ENCODE measurements at places on chromosomes 2 and 18.

GRCh38 chr2:158174956-158175355 lies 73.3 kb downstream of the UPP2 start:
- no peak for DNase-seq

- DNase-seq, result no peak
These were observed 40.4 kb downstream of the CHST9 start for GRCh38 chr18:27144672-27145071.

GRCh38 chr18:77879829-77880228 lies 630.2 kb downstream of the GALR1 start:
- DNase-seq, result no peak

DNA sequence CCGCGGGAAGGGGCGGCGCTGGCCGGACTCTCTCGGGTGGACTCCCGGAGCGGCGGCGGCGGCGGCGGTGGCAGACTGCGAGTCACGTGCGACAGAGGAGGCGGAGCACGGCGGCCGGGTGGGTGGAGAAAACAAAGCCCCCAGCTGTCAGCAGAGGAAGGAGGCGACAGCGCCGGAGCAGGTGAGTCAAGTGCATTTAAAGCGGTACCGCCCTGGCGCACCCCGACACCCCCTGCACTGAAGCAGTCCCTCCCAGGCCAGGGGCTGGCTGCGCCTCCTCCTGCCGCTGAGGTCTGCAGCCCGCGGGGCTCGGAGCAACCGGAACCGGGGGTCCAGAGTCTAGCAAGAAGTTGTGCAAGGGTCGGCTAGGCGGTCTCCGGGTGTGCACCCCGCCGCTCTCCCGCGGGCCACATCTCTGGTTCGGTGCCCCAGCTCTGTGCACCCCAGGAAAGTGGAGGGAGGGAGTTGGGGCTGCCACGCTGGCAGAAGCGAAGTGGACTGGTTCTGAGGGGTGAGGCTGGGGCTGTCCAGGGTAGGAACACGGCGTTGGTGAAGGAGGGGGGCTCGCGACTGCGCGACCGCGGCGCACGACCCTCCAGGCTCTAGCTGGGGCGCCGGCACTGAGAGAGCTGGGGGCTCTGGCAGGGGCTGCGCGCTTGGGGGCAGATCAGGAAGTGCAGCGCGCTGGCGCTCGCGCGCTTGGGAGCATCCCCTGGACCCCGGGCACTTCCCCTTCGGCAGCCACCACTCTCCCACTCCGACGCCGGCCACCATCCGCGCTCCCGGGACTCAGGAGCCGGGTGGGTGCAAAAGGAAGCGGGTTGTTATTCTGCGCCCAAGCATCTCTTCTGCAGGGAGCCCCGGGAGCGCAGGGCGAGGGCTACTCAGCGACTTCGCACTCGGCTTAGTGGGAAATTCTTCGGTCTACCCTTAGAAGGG lies 64.0 kb upstream of the MAPRE2 start:
- peak; percentile 83 for DNase-seq

GRCh38 chr2:110991911-110992310 lies 128.8 kb upstream of the BCL2L11 start:
- peak; percentile 85 for DNase-seq

DNA sequence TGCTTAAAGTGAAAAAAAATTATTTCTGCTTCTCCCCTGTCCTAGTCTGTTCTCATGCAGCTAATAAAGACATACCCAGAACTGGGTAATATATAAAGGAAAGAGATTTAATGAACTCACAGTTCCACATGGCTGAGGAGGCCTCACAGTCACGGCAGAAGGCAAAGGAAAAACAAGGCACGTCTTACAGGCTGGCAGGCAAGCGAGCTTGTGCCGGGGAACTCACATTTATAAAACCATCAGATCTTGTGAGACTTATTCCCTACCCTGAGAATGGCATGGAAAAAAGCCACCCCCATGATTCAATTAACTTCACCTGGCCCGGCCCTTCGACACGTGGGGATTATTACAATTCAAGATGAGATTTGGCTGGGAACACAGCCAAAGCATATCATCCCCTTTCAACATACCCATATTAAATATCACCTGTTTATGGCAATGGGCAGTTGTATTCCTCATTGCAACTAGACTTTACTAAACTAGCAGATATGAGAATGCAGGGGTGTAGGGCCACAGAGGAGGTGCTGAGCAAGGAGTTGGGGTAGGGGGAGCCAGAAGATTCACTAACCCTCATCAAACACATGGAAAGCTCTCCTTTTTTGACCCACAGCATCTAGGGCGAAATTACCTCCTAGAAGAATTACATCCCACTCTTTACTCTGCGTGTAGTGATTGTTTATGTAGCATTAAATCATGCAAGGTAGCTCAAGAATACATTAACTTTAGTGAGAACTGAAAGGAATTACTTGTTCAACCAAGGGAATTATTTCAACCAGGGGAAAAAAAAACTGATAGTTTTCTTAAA lies 183.3 kb upstream of the DOK6 start:
- DNase-seq, result peak; percentile 46

DNA sequence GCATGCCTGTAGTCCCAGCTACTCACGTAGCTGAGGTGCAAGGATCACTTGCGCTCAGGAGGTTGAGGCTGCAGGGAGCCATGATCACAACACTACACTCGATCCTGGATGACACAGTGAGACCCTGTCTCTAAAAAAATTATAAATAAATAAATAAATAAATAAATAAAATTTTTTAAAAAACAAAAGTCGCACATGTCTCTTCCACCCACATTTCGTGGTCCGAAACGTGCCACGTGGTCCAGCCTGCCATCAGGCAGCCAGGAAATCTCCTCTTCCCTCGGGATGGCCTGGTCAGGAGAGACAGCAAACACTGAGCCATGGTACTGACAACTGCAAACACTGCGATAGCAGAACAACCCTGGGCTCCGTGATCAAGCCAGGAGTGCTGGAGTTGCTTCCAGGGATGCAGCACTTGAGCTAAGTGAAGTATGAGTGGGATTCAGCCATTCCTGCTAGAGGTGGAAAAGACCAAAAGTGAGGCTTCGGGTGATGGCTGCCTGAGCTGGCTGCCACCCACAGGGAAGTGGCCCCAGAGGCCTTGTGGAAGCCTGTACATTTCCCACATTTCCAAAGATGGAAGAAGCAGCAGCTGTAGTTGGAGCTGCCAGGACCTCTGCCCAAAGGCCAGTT lies 193.1 kb downstream of the SMAD2 start:
- DNase-seq, result no peak

- DNase-seq, result no peak
These were observed 12.6 kb downstream of the C18orf63 start for GRCh38 chr18:74328206-74328605.

GRCh38 chr18:79528846-79529245 lies 133.1 kb downstream of the NFATC1 start:
- DNase-seq, result peak; percentile 74

- no peak for DNase-seq
These were observed 97.6 kb downstream of the MYCN start for GRCh38 chr2:16037808-16038457.

- DNase-seq, result no peak
These were observed 262.8 kb upstream of the PARD3B start for GRCh38 chr2:204282525-204282924.

DNA sequence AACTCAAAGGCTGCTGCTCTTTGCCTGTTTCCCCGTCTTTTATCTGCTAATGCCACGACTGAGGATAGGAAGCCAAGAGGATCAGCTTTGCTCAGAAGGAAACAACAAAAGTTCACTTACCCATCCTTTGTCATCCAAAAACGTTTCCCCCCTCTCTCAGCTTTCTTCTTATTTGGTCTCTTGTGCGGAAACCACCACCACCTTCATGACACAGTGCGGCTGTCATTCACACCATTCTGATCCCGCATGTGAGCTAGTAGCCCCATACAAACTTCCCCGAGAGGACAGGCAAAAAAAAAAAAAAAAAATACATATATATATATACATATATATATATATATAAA lies 656 bp downstream of the LRRTM4 start:
- no peak for DNase-seq

DNA sequence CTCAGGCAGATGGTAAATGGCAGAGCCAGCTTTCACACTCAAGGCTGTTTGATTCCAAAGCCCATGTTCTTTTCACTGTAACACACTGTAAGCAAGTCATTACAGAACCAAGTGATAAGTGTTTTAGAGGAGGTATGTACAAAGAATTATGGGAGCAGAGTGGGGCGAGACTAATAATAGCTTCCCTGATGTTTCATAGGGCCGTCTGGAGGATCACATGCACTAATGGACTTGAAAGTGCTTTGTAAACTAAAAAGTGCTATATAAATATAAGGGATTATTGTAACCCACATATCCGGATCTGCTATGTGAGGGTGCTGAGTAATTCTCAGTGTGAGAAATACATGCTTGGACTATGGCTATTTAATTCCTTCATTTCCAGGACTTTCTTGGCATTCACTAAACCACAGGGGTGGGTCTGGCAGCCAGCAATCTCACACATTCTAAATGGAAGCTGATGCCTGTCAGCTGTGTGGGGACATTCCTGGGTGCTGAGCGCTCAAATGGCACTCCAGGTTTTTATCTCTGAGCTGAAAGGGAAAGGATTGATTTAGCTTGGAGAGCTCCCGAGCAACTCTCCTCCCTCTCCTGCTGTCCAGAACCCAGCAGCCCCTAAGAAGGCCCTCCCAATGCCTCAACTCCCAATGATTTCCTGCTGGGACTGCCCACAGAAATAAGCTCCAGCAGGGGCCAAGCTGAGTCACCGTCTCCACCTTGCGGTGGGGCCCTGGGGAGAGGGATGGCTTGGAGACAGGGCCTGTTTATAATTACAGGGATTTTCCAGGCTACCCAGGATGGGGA lies 222.8 kb downstream of the SOX11 start:
- peak; percentile 75 for DNase-seq

DNA sequence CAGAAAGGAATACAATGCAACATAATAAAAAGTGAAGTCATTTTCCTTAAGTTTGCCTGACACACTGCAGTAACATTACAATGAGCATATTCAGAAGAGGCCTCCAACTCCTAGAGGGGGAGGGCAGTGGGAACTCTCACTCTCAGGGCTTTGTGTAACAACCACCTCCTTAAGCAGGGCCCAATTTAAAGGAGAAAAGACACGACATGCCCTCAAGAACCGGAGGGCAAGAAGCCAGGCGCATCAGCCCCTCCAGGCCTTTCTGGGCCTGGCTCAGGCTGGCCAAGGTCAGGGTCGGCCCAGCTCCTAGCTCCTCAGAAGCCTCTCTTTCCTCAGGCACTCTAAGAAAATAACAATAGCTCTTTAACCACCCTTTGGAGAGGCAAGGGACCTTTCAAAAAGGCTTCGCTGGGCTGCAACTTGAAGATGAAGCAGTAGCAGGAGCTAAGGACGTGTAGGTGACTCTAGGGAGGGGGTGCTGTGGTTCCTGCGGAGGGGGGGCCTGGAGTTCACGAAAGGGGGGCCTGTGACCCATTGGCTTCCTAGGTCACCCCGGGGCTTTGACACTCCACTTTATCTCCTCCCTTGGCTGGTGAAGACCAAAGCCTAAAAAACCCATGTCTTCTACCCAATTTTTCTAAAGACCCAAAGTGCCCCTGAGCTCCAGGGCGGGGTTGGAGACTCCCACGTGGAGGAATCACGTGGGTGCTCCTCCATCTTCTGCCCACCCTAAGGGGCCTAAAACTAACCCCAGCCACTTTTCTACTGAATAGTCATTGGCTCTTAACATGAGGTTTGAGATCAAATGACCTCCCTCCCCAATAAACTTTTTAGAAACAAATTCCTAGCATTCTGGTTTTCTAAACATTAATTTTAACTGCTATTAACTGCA lies 13.3 kb downstream of the SERTAD2 start:
- DNase-seq, result no peak

GRCh38 chr2:174686430-174686829 lies 77.8 kb downstream of the CHRNA1 start:
- DNase-seq, result no peak

- no peak for DNase-seq
These were observed 56.3 kb upstream of the HPCAL1 start for GRCh38 chr2:10246370-10246769.

DNA sequence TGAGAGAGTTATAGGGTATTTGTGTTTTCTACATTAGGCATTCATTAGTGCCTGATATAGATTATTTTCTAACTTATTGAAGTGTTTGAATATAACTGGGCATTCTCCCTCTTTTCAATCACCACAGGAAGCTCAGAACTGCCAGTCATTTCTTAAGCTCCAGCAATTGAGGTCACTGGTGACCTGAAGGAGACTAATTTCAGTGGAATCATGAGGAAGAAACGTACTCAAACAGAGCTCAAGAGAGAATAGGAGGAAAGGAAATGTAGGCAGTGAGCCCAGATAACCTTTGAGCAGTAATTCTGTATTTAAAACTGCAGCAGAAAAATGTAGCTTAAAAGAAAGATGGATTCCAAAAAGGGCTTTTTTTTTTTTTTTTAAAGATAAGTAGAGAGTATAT lies 1035.5 kb downstream of the SOCS6 start:
- DNase-seq, result no peak

GRCh38 chr2:238370823-238371372 lies 50.6 kb downstream of the TRAF3IP1 start:
- DNase-seq, result peak; percentile 49

GRCh38 chr2:102187496-102188150 lies 800 bp downstream of the IL1RL2 start:
- DNase-seq, result no peak

- no peak for DNase-seq
These were observed 400.5 kb upstream of the RAB12 start for GRCh38 chr18:8208716-8209115.

DNA sequence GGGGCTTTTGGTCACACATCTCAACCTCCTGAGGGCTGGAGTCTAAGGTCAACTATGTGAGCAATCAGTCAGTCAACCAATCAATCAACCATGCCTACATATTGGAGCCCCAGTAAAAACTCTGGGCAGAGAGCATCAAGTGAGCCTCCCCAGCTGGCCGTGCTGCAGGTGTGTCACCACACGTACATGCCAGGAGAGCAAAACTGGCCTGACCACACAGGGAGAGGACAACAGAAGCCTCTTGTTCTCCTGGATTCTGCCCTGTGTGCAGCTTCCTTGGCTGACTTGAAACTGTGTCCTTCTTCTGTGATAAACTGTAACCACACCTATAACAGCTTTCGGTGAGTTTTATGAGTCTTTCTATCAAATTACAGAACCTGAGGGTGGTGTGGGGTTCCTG lies 25.9 kb downstream of the GPR35 start:
- no peak for DNase-seq

GRCh38 chr2:70946832-70947442 lies 11.2 kb downstream of the ATP6V1B1 start:
- DNase-seq, result peak; percentile 48

GRCh38 chr2:72118386-72118785 lies 29.3 kb downstream of the CYP26B1 start:
- no peak for DNase-seq

DNA sequence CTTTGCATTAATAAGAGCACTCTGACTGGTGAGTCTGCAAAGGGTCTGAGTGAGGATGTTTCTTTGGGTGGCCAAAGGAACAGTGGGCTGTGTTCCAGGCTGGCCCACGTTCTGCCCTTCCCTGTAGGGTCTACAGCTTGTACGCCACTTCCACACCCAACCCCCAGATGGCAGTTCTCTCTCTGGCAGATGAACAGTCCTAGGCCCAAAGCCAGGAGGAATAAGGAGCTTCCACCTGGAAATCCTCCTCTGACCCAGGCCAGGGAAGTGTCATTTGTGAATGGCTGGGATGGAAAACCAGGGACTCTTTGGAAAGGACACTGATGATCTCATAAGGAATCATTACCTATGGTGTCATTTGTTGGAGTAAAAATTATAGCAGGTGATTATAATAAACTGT lies 6.6 kb downstream of the OTOF start:
- peak; percentile 15 for DNase-seq

Measured in NCI-H345 (cell line).